ENCODE measurements at places on chromosomes 12 and 14.

DNA sequence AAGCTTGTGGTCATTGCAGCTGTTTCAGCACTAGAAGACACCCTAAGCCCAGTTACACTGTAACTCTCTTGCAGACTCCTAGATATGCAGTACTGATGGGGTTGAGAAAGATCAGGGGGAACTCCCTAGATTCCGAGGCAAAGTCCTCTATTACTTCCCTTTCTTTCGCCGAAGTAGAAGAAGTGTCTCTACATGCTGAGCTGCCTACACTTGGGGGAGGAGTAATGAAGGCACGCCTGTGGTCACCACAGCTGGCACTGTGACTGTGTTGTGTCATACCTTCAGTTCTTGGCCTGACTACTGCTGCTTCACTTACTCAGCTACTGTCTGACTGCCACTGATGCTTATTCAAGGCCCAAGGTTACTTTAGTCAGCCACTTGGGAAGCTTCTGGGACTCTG lies 35.1 kb upstream of the RPL10L start:
- DNase-seq = no peak

- DNase-seq = no peak
Measured at GRCh38 chr14:104863131-104863862, 1.8 kb upstream of the CEP170B start.

DNA sequence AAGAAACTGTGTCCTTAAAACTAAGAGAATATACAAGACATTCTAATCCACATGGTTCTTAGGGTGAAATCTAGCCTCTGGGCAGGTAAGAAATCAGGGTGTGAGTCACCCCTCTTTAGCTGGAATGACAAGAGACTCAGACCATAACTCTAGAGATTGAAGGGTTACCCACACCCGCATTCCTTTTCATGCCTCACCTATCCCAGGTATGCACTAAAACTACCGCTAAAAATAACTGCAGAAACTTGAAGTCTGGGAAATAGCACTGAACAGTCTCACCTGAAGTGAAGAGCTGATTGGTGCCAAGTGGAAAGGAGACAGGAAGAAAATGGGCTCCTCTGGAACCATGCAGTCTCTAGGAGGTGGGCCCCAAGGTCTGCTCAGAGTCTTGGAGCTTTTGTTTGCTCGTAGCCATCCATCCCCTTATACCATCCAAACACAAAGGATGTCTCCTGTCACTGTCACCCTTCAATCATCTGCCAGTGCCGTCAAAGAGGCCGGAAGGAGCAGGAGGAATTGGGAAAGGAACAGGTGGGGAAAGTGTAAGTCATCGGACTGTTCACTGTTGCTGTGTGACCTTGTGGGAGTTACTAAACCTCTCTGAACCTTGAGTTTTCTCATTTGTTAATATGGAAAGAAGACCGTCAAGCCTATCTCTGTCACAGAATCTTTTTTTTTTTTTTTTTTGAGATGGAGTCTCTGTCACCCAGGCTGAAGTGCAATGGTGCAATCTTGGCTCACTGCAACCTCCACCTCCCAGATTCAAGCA lies 22.4 kb downstream of the DDX47 start:
- no peak for DNase-seq

DNA sequence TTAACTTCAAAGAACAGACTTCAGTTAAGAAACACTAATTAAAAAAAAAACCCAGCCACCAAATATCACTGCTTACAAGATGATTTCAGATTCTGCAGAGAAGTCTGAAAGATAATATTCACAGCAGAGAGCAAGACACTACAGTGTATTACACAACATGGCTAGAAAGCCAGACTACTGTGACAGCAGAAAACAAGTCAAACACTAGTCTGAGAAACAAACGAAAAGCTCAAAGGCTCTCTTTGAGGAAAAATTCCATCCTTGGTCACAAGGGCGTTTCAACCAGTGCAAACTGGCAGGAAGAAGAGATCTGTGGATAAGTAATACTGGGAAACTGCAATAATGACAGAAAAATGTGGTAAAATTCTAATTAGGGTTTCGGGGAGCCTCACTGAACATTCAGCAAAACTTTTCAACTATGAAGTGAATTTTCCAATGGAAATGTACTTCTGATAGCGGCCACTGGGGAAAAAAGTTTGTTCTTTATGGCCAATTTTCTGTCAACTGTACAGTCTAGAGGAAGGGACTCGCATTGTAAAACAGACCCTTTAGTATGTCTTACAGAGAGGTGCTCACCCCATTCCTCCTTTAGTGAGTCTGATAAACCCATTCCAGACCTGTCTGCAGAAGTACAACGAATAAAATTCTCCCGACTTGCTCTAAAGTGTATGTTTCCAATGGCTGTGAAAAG lies 50.4 kb downstream of the ACADS start:
- DNase-seq = no peak

DNA sequence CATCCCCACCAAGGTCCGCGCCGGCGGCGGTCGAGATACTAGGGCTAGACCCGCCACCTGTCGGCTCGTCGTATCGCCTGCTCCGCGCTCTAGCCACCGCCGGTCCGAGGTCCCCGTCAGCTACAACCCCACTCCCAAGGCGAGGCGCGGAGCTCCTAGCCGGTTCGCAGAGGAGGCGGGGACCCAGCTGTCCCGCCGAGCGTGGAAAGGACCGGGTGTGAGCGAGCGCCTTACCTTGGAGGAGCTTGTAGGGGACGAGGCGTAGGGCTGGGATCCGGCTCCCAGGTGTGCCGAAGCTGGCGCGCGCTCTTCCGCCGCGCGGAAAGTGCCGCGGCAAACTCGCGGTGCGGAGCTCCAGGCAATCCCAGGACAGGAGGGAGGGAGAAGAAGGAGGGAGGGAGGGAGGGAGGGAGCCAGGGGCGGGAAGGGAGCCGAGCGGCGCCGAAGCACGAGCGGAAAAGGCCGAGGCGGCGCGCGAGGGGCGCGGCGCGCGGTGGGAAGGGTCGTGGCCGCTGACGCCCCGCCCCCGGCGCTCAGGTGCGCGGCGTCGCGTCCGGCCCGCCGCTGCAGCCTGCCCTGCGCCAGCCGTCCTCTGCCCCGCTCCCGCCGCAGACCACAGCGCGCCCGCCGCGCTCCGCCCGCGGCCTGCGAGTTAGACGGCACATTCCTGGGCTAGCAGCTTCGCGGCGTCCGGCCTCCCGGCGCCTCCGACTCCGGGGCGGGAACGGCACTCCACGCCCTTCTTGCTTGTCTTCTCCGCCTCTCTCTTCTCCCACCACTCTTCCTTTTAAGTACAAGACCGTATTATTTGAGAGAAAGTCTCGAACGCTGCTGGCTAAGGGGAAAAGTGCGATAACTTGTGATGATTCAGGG lies at the start of gene PAWR:
Gene PAWR (minus strand): TSS at position 327 of the 873 bp plus-strand sequence. CDS start 720 bp downstream, outside the sequence.
- no peak for DNase-seq

- DNase-seq = no peak
Measured at GRCh38 chr12:112303004-112303403, 79.2 kb downstream of the HECTD4 start.

GRCh38 chr14:64760146-64760755 lies 56.0 kb downstream of the PLEKHG3 start:
- no peak for DNase-seq

GRCh38 chr12:71665090-71665463 lies 976 bp downstream of the THAP2 start:
- no peak for DNase-seq

DNA sequence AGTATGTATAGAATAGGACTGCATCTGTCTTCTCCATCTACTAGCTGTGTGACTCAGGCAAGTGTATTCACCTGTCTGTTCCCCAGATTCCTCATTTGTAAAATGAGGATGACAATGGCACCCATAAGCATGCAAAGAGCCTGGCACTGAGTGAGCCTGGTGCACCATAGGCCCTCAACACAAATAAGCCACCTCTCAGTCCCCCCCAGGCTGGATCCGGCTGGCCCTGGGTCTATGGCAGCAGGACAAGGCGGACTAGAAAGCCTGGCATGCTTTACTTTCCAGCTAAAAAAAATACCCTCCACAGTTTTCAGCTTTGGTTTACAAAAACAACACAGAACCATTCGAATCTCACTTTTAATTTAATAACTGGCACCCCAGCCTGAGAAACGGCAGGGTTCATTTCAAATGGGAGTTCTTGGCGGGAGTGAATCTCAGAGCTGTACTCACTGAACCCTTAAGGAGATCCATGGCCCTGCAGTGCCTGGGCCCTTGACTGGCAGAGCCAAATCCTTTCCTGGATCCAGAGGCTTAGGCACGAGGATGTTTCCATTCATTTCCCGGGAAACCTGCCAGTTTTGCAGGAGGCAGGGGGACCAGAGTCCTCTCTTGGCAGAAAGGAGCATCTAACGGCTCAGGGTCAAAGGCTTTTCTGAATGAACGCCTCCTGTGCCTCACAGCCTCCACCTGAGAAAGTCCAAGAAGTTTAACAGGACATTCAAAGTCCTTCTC lies 17.7 kb downstream of the SYNE3 start:
- DNase-seq = peak; percentile 72

DNA sequence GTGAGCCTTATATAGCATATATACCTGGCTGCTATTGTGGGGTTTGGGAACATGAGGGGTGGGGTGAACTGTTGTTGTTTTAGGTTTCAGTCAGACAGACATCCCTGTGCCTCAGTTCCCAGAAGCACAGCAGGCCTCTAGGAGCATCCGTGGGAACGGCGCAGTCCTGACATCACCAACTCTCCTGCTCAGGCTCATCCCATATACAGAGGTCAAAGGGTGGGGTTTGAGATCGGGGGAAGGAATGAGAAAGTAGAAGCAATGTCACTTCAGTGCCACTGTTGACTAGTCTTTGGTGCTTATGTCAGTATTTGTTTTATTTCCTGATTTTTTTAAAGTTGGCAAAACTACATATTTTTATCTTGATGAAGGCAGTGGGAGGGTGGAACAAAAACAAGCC lies 43.1 kb upstream of the A2ML1 start:
- no peak for DNase-seq

- no peak for DNase-seq
Measured at GRCh38 chr12:98745578-98746391, 100.7 kb downstream of the APAF1 start.

DNA sequence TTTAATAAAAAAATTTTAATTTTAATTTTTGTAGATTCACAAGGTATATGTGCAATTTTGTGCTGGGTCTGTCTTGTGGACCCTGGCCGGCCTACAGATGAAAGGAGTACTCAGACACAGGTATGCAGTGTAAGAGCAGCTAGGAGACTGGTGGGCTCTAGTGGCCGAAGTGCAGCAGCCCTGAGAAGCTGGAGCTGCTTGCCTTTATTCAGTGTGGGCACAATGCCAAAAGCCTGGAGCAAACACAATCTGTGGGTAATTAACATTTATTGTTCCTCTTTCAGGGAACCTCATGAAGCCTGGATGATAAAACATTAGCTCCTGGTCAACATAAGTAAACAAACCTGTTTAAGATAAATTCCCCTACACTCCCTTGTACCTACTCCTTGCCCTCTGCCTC lies 135.7 kb upstream of the SEL1L start:
- DNase-seq = no peak

GRCh38 chr12:51763743-51764142 lies 84.8 kb downstream of the FIGNL2 start:
- no peak for DNase-seq

GRCh38 chr12:18723752-18724151 lies 14.1 kb downstream of the PLCZ1 start:
- no peak for DNase-seq

- DNase-seq = no peak
Measured at GRCh38 chr12:69401940-69402339, 42.4 kb downstream of the YEATS4 start.

DNA sequence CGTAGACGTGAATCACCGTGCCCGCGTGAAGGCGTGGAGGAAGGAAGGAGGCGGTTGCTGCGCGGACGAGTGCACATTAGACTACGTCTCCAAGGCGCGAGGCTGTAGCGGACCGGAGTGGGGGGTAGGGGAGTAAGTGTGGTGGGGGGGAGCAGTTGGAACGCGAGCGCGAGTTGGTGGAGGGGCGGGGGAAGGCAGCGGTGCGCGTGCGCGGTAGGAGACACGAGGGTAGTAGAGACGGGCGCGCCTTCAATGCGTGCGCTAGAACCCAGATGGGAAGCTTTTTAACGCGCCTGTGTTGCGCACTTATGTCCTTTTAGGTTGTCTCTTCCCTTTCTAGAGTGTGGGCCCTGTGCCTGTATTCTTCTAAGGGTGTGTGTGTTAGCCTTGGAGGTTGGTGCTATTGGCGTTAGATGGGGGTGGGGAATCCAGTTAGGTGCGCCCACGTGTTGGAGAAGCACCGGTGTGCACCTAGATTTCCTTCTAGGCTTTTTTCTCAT lies 604 bp downstream of the EIF4B start:
- peak; percentile 68 for DNase-seq

- no peak for DNase-seq
Measured at GRCh38 chr14:104739546-104740516, 13.1 kb upstream of the SIVA1 start.

GRCh38 chr14:104521816-104522745 lies 57.5 kb upstream of the C14orf180 start:
- no peak for DNase-seq

DNA sequence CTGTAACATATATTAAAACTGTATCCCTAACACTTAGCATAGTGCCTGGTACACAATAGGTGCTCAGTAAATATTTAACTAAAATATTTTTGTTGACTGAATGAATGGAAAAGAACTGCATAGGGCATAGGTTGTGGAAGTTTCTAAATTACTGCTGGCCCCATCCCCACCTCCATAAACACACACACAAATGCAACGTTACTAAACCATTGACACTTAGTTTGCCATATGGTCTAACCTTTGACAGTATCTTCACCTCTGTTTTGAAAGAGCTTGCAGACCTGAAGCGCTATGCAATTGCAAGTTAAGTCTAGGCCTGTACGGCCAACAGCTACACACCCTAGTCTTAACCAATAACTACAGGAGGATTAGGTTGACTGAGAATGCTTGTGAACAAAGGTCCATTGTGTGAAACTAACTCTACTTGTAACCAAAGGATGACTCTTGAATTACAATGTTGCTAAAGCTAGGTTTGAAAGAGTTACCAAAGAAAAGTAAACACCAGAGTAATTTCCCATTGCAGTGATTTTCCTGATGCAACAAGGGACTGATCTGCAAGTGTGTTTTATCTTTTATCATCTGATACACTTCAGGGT lies 924 bp upstream of the MANSC1 start:
- no peak for DNase-seq

DNA sequence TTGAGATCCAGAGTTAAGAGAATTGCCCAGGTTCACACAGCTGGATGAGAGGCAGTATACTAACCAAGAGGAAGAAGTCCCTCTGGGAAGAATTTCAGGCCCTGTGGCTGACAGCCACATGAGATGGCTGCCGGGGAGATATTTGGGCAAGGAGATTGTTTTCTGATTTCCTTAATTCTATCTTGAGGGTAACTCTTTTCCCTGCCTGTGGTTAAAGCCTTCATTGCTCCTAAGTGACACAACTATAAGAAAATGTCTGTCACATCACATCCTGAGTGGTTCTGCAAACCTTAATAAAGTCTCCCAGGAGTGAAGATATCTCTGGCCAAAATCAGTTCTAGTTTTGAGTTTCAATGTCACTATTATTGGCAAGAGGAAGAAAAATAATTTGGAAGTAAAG lies 9.6 kb downstream of the ARHGDIB start:
- no peak for DNase-seq

- DNase-seq = no peak
Measured at GRCh38 chr14:105094193-105094907, 29.1 kb upstream of the GPR132 start.
